ENCODE measurements at places on chromosomes 7 and 10.

DNA sequence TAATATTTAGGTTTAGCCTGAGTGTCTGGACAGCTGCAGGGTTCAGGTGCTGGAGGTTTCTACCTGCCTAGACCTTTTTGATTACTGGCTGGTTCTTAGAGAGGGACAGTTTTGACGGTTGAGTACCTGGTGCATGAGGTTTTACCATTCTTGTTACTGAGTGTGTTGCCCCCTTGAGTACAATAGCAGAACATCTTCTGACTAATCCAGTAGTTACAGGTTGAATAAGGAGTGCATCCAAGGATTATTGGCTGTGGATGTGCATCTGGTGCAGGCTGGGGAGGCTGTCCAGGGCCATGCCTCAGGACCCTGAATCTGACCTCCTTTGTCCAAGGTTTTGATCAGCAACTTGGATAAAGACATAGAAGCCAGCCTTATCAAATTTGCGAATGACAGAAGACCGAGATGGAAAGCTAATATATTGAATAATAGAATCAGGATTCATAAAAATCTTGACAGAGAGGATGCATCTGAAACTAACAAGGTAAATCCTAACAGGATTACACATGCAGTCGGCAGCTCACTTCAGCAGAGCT, 23.1 kb downstream of the PLPP4 start:
- DNase-seq: no peak

- no peak for DNase-seq
Measured at GRCh38 chr10:19302117-19302516, 253.5 kb downstream of the MALRD1 start.

DNA sequence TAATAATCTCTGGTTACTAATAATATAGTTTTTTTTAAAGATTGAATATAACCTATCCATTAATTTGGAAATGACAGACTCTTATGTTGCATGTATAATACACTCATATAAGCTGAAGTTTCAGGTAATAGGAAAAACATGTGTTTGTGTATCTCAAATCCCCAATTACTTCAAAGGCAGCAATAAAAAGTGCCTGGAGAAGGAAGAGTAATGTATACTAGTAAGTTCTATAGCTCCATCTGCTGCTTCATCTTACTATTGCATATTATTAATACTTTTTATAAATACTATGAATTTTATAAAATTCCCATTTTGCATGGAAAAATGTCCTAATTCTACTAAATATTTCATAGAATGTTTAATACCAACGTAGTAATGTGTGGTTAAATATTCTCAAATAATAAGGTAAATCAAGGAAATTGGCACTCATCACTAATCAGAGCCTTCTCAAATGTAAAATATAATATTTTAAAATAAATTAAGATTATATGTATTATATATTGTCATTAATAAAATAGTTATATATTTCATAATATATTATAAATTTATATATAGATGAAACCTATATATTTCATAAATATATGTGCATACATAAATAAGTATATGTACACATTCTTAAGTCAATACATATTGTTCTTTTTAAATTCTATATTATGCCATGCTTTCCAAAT, 311.9 kb downstream of the HGF start:
- no peak for DNase-seq

DNA sequence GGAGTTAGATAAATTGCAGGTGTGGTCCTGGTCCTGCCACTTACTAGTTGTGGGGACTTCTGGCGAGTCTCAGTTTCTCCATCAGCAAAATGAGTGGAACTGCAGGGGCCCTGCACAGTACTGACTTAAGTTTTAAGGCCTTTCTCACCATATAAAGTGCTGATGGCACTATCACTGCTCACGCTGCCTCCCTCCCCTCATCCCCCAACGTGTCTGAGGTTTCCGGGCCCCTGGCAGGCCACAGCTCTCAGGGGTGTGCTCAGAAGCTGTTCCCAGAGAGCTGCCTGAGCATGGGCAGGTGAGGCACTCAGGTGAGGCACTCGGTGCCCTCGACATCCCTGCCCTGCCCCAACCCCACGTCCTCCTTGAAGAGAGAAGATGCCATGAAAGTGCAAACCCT, 74.2 kb downstream of the VOPP1 start:
- DNase-seq: no peak

DNA sequence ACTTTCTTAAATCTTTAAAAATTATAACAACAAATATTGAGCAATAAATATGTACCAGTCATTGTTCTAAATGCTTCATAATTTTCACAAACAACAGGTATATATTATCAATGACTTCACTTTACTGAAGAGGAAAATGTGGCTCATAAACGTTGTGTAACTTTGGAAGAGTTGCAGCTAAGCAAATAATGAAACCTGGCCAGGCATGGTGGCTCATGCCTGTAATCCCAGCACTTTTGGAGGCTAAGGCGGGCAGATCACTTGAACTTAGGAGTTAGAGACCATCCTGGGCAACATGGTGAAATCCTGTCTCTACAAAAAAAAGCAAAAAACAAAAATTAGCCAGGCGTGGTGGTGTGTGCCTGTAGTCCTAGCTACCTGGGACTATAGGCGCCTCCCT, 71.9 kb upstream of the AMPH start:
- DNase-seq: no peak

GRCh38 chr7:29207162-29207801, 12.7 kb downstream of the CHN2 start:
- no peak for DNase-seq

GRCh38 chr7:77651575-77652162, 44.6 kb upstream of the RSBN1L start:
- DNase-seq: no peak

GRCh38 chr10:71432101-71432905, 35.6 kb downstream of the CDH23 start:
- no peak for DNase-seq

- DNase-seq: no peak
Measured at GRCh38 chr10:48898426-48898825, 41.2 kb downstream of the LRRC18 start.

DNA sequence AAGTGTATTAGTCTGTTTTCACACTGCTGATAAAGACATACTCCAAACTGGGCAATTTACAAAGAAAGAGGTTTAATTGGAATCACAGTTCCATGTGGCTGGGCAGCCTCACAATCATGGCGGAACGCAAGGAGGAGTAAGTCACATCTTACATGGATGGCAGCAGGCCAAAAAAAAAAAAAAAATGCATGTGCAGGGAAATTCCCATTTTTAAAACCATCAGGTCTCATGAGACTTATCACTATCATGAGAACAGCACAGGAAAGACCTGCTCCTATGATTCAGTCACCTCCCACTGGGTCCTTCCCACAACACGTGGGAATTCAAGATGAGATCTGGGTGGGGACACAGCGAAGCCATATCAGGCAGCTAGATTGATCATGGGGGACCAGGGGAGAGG, 136.8 kb downstream of the EXOC4 start:
- DNase-seq: no peak

DNA sequence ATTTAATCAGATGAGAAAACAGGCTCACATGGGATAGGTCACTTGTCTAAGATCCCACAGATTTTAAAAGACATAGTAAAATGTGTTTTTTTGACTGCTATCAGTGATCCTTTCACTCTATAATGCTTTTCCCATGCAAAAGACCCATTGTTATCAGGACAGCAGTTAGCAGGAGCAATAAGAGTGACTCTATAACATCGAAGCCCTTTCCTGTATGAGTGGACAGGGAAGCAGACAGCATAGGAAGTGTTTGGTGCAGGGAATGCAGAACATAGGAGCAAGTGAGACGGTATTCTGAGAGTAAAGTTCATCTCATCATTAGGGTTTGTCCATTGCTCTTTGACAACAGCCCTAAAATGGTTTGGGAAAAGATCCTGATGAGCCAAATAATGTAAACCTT, 68.5 kb downstream of the SLC25A13 start:
- DNase-seq: no peak

GRCh38 chr10:71921324-71922027, 42.7 kb upstream of the CHST3 start:
- no peak for DNase-seq

DNA sequence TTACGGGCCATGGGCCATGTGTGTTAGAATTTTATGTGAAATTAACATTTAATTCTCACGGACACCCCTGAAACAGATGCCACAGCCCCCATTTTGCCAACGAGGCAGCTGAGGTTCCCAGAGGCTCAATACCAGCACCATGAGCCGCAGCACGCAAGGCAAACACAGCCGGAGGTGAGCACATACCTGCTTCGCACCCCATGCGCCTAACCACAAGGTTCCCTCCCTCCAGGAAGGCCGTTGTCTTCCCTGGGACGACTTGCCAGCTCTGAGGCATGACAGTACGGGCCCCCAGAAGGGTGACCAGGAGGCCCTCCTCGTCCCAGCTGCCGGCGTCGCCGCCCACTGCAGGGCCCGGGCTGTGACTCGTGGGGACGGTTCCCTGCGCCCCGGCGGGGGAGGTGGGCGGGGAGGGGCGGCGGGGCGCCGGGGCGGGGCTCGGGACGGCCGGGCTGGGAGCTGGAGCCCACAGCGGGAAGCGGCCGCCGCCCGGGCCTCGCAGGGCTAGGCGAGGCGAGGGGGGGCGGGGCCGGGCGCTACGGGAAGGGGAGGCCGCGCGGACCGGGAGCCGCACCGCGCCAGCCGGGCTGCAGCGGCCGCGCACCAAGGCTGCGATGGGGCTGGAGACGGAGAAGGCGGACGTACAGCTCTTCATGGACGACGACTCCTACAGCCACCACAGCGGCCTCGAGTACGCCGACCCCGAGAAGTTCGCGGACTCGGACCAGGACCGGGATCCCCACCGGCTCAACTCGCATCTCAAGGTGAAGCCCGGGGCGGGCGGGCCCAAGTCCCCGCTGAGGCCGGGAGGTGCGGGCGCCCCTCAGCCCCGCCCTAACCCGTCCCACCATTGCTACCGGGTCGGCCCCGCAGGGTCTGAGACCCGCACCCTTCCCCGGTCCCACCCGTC, at the start of gene CAV2:
TSS of gene CAV2 (plus strand) at position 571 of the 910 bp plus-strand sequence. CDS start at position 615, 44 bp downstream.
- no peak for DNase-seq

GRCh38 chr10:110483633-110484032, 14.1 kb upstream of the DUSP5 start:
- DNase-seq: no peak

- DNase-seq: no peak
Measured at GRCh38 chr7:48933549-48934085, 9.3 kb downstream of the CDC14C start.

GRCh38 chr10:26481914-26482550, 43.9 kb downstream of the APBB1IP start:
- DNase-seq: no peak

DNA sequence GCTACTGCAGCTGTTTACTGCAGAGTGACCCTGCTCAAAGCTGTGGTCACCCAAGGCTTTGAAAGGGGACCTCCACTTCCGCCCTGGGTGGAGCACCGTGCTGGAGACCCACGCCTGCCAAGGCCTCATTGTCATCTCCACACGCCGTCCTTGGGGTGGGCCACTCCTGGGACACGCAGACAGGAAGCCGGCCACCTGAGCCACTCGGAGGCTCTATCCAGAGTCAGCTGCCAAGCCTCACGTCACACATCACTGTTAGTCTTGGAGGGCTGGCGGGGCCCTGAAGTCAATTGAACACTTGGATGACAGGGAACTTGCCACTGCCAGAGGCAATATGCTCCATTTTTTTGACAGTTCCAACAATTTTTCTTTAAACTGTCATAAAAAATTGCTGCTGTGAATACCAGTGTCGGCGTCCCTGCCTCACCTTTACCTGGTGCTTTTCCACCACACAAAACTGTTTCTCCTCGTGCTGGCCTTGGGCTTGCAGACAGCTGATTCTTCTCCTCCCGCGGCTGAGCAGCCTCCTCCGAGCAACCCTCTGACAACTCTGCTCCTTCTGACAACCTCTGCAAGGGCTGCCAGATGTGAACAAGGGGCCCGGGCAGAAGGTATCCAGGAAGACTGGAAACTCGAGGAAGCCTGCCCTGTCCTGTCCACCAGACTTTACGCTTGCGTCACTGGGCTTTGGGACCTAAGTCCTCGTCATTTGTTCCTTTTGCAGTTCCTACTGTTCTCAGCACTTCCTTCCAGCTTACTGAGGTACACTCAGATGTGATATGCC, 81.9 kb downstream of the EGFR start:
- DNase-seq: no peak

DNA sequence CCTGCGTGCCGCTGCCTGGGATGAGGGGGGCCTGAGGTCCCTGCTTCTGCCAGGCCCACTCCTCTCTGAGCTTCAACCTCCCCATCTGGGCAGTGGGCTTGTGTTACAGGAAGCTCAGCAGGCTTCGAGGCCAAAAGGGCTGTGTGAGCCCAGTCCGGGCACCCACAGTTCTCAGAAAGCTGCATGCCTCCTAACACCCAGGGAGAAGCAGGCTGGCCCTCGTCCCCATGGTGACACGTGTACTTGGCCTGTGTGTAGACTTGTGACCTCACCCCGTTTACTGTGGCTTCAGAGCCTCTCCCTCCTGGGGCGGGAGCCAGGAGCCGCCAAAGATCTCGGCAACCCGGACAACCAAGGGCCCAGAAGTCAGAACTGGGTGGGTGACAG, 2.2 kb upstream of the GRIFIN start:
- no peak for DNase-seq

GRCh38 chr7:148918058-148918596, 34.0 kb upstream of the EZH2 start:
- no peak for DNase-seq

DNA sequence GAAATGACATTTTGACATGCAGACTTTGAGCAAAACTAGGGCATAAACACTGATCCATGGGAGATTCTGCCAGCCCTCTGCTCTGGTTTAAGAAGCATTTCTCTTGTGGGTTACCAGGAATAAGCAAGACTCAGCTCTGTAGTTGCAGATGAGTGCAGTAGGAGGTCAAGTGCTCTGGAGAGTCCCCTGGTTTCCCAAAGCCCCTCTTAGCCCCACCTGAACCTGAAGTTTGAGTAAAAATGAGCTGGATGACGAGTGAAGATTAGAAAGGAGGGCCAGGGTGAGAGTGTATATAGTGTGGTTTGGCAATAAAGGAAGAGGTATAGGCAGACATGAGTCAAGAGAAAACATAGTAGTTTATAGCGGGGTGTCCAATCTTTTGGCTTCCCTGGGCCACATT, 220.3 kb downstream of the ARL4A start:
- DNase-seq: no peak

- DNase-seq: no peak
Measured at GRCh38 chr10:93065675-93066543, 5.3 kb downstream of the CYP26C1 start.

DNA sequence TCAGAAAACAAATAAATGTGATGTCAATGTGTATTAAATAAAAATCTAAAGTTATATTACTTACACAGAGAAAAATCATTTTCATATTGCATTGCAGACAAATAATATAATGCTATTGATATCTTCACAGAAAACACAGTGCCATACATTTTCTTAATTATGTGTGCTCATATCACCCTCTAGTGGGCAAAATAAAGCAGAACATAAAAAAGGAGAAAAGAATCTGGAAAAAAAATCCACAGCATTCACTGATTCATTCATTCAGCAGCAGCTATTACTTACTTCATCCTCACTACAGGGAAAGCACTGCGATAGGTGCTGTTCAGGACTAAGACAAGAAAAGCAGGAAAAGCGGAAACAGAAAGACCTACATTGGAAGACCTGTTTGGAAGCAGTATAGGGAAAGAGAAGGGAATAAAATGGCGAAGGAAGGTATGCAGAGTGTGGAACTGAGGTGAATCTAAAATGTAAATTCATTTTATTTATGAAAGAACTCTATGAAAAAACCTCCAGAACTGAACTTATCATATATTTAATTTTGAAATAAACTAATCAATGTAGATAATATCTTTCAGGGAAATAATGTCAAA, 73.2 kb downstream of the POT1 start:
- no peak for DNase-seq

- DNase-seq: no peak
Measured at GRCh38 chr10:9895453-9895852, 1122.2 kb upstream of the CELF2 start.

GRCh38 chr7:2126621-2127020, 106.1 kb downstream of the MAD1L1 start:
- no peak for DNase-seq
